CD4-positive, alpha-beta T cell treated with Interleukin-4 for 4 hours (primary cell): ENCODE measurements at places on chromosomes 7 and 10.

DNA sequence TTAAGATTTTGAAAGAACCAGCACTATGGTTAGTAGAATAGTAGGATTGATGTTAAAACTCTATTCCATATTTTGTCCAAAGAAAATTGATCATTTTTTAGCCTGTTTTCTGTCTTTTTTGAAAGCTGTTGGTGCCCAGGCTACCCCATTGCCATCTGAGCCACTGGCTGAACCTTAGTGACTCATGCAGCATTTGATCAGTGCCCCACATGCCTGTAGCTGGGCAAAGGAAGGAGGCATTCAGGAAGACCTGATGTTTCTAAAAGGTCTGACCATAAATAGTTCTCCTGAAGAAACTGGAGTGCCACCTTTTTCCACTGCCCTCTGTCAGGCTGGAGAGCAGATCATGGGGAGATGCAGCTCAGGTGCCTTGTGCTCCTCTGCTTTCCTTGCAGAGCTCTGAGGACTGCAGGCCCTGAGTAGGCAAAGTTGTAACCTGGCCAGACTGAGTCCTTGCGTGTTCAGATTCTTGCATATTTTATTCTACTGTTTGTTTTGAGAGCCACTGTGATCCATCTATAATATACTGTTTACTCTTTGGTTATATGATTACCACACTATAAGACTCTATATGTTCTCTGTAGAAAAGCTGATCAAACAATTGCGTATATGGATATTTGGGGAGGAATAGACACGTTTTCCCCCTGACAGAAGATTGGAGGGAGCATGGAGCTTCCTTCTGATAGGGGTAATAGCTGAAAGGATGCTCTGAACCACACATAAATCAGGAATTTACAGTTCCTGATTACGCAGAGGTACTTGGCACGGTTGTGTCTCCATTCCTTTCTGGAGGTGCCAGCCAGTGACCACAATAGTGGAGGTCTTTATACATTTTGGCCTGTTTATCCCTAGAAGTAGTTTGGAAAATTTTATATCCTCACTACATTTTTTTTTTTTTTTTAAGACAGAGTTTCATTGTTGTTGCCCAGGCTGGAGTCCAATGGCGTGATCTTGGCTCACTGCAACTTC is 48.9 kb upstream of the GJD4 start:
- DNase-seq = no peak

GRCh38 chr7:141522657-141523342 is 28.4 kb upstream of the AGK start:
- DNase-seq = no peak

- no peak for DNase-seq
These were observed 88.2 kb downstream of the ZNF438 start for GRCh38 chr10:30943451-30943850.

GRCh38 chr7:117347962-117348672 is 25.3 kb upstream of the WNT2 start:
- DNase-seq = no peak

DNA sequence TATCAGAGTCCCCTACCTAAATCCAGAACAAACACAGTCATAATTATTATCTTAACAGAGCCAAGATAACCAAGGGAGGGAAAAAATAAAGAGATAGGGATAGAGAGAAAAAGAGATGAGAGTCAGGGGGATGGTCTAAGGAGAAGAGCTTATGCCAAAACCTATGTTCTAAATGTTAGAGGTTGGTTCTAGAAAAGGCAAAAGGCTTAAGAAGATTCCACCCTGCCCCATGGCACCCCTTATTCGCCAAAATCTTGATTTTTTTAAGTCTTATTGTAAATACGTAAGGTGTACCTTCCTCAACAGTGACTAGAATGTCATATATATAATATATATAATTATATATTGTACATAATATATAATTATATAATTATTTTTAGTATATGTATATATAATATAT is 29.6 kb upstream of the CTNNA3 start:
- no peak for DNase-seq

DNA sequence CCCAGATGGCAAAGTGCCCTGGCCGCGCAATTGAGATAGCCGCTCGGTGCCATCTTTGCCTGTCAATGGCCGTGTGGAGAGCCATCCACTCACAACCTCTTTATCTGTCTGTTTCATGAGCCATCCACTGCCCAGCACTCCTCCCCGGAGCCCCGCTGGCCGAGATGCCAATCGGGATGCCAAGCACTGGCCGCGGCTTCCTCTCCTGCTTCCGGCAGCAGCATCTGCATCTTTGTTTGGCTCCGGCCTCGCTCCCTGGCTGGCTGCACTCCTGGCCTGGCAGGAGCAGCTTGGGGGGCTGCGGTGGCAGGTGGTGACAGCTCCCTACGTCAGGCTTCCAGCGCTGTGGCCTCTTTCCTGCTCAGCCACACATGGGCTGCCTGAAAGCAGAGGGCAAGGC is 231.7 kb downstream of the USP6NL start:
- no peak for DNase-seq

- no peak for DNase-seq
These were observed 106.7 kb downstream of the SNX10 start for GRCh38 chr7:26398427-26398755.

DNA sequence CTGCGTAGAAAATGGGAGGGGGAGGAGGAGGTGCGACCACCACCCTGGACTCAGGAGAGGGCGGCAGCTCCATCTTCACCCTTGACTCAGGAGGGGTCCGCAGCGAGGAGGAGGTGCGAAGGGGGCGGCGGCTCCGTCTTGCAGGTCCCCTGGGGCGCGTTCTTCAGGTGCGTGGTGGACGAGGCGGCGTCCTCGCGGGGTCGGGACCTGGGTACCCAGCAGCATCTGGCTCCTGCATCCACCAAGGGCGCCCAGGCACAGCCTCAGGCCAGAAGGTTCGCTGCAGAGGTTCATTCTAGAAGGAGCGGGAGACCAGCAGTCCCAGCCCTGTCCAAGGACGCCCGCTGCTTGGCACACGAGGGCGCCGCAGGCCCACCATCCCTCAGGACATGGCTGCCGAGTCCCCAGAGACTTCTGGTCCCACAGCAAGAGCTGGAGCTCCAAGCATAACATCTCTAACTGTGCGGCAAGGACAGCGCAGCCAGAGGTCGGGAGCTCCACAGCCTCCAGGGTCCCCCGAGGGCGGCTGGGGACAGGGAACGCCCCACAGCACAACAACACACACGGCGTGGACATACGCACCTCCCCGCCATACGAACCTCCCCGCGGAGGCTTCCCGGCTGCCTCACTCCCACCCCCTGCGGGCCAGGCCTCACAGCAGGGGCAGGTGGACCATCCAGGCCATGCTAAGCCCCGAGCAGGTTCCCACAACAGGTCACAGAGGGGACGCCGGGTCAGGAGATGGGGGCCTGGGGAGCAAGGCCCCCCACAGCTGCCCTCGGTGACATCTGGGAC is 16.8 kb upstream of the DPYSL4 start:
- no peak for DNase-seq

DNA sequence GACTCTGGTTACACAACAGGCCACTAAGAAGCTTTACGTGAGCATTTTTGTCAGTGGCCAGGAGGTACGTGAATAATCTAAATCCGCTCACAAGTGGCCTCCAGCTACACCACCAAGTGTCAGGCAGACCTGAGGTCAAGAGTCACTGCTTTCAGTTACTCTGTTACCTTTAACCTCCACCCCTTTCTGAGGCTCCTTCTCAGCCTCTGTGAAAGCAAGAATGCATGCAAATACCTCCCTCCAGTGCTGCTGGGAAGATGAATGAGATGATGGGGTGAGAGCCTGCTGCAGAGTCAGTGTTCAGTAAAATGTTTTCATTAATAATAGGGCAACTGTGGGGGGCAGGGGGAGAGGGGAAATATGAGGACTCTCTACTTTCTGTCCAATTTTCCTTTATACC is 11.2 kb downstream of the DDC start:
- no peak for DNase-seq

DNA sequence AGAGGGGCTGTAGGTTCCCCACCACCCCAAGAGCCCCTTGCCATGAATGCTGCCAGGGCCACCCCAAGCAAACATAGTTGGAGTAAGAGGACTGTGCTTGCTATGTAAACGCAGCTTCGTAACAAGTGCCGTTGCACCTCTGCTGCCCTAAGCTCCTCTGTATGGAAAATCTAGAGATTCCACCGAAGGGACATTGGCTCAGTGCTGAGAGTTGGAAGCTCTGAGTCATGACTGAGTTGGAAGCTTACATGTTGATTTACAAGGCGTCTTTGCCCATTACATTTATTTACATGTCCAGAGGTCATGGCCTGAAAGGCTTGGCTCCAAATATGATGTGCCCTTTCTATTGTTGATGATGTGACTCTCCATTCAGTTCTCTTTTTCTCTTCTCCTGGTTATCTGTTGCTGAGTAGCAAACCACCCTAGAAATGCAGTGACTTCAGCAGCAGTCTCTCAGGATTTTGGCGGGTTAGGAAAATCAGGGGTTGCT is 233.1 kb upstream of the TCF7L2 start:
- DNase-seq = no peak

- DNase-seq = no peak
These were observed 992 bp upstream of the IGF2BP3 start for GRCh38 chr7:23471106-23471859.

DNA sequence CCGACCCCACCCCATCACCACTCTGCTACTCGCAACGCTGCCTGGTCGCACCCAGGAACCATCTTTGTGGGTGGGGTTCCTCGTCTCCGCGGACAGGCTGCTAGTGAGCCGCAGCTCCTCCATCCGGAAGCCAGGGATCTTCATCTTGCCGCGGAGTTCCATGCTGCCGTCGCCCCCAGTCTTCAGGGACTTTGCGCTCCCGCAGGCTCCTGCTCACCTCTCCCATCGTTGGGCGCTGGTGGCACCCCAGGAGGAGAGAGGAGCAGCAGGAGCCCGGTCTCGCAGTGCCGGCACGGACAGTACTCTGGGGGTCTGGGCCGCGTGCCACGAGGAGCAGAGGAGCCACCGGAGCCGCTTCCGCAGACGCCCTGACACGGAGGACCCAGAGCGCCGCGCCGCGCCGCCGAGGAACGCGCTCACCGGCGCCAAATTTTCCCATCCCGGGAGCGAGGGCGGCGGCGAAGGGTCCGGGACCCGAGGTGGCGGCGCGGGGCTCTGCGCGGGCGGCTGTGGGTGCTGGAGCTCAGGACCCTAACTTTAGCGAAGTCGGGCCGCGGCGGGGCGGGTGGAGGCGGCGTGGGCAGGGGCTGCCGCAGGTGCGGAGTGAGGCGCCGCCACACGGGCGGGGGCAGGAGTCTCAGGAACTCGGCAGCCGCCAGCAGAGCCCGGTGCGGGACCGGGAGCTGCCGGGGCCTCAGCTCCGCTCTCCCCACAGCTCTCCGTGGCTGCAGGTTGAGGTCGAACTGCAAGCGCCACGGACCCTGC is 750.1 kb upstream of the SORCS1 start:
- no peak for DNase-seq

DNA sequence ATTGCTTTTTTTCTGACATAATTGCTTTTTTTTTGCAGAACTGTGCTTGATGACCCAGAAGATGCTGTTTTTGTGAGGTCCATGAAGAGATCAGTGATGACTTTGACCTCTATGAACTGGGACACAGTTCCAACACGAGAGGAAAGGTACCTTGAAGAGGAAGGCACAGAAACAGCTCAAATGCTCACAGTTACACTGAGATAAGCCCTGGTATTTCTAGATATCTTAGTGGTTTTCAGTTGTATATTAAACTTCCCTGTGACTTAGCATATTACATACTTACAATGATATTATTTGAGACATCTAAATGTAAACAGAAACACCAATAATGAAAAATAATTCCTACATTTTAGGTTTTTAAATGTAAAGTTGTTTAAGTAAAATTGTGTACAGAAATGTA is 54.7 kb downstream of the LRRC72 start:
- no peak for DNase-seq

- no peak for DNase-seq
These were observed 4.5 kb upstream of the CHST15 start for GRCh38 chr10:124097883-124098282.

GRCh38 chr7:114711241-114711640 is 210.7 kb upstream of the MDFIC start:
- no peak for DNase-seq

GRCh38 chr7:77917500-77918262 is 119.1 kb downstream of the PHTF2 start:
- DNase-seq = no peak

GRCh38 chr10:21675157-21675796 is 141.2 kb downstream of the MLLT10 start:
- peak; percentile 44 for DNase-seq

DNA sequence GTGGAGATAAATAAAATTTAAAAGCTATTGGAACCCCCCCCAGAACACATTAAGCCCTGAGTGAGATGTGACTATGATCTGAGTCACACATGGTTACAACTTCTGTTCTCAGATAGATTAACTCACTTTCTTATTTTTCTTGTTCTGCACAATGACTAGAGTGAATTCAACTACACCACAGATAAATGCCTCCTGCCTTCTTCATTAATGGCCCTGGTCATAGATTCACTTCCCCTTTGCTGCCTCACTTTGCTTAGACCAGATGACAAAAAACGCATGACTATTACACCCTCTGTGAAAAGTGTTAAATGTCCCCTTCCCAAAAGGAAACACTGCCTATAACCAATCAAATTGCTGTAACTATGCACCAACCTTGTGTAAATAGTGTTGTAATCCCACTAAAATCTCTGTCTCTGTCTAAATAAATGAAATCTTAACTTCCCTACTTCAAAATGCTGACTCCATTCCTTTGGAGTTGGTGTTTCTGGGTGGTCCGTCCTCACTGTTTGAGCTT is 49.4 kb downstream of the AKR1D1 start:
- no peak for DNase-seq

DNA sequence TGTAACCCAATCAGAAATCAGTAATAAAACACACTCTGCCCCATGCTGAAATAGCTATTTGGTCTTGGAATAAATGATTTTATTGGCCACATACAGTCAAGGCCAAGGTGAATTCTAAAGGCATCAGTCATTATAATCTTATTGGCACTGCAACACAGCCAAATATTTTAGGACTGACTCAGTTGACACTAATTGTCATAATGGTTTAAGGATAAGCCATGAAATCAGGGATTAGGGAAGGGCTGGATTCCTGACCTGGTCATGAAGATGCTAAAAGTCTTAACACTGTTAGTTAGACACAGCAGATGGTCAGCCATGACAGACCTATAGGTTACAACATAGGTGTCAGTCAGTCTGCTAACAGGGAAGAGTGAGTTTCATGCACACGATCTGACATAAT is 330.3 kb upstream of the NPSR1 start:
- DNase-seq = no peak

DNA sequence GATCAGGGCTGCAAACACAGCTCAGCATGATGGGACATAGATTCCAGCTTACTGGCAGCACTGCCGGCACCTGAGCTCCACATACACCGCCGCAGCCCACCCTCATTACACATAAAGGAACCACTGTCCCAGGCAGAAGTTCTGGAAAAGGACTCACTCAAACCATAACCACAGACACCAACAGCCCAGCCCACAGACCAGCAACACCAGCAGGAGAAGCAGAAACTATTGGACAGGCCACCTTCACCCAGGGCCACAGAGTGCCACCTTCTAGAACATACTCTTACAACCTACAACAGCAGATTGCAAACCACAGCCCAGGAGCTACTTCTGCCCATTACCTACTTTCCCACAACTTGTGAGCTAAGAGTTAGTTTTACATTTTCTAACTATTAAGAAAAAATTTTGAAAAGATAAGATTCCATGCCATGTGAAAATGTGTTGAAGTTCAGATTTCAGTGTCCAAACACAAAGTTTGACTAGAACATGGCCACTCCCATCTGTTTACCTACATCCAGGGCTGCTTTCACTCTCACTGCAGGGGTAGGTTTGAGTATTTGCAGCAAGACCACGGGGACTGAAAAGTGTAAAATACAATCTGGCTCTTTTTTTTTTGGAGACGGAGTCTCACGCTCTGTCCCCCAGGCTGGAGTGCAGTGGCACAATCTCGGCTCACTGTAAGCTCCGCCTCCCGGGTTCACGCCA is 153.0 kb downstream of the TNS3 start:
- DNase-seq = no peak
